ENCODE measurements at places on chromosomes 16 and 17. TPM values are rescaled to one million over a fixed set of nuclear protein-coding genes. Genes with fewer than 3 reads are reported as not detected.

Gene CD300A
- not detected for total RNA-seq

Gene AATK
- total RNA-seq: not detected

Gene HS3ST3A1
- total RNA-seq: 7.5 TPM

Gene TNFSF13
- total RNA-seq: 0.56 TPM

Gene CFAP97D1
- not detected for total RNA-seq

Gene PLEKHH3
- 2.5 TPM for total RNA-seq

Gene GAS7
- total RNA-seq: 5.0 TPM

Gene CSH1
- not detected for total RNA-seq

Gene RAI1
- 1.9 TPM for total RNA-seq

Gene CD300E
- total RNA-seq: not detected

Gene DCXR
- total RNA-seq: 36.6 TPM

Gene FSCN2
- total RNA-seq: 0.28 TPM

Gene WNT9B
- not detected for total RNA-seq

Gene GPR179
- total RNA-seq: not detected

Gene DNAI2
- total RNA-seq: not detected

Gene VTN
- total RNA-seq: 0.18 TPM

Gene ACD
- 15.6 TPM for total RNA-seq

Gene CD300H
- total RNA-seq: not detected

Gene SNAI3
- not detected for total RNA-seq

Gene CBFA2T3
- total RNA-seq: not detected

Gene CTRL
- total RNA-seq: 0.18 TPM

Gene CRYM
- not detected for total RNA-seq

Gene NAGS
- total RNA-seq: 0.28 TPM

Gene RAB26
- 1.1 TPM for total RNA-seq

Gene GRIN2A
- under 0.01 TPM for total RNA-seq

Gene ZFP1
- 16.0 TPM for total RNA-seq

Gene ANKRD13B
- total RNA-seq: 1.1 TPM

Gene KRT31
- total RNA-seq: not detected

Gene SRCIN1
- total RNA-seq: not detected

Gene FOXF1
- total RNA-seq: 2.7 TPM

Gene OR1F1
- total RNA-seq: not detected

Gene JPT1
- 118 TPM for total RNA-seq

Gene TOB1
- total RNA-seq: 4.3 TPM

Gene ZCCHC14
- 2.5 TPM for total RNA-seq

Gene KRT15
- total RNA-seq: 3.6 TPM

Gene ZG16
- not detected for total RNA-seq

Gene SLC5A10
- total RNA-seq: not detected

Gene NRN1L
- total RNA-seq: not detected

Gene B3GNT9
- total RNA-seq: 5.0 TPM

Gene PLD6
- total RNA-seq: 1.1 TPM

Gene CCDC78
- total RNA-seq: 0.56 TPM

Gene NLRC3
- not detected for total RNA-seq

Gene TMIGD1
- total RNA-seq: not detected

Gene WNK4
- 1.3 TPM for total RNA-seq

Gene PRAC1
- not detected for total RNA-seq

Gene CCL5
- total RNA-seq: not detected

Gene KRT222
- not detected for total RNA-seq

Gene KRTAP9-4
- not detected for total RNA-seq

Gene HIRIP3
- total RNA-seq: 5.0 TPM

Gene KIFC3
- 48.6 TPM for total RNA-seq

Gene ATP6V0A1
- 18.8 TPM for total RNA-seq

Gene TBC1D28
- not detected for total RNA-seq

Gene KRTAP9-8
- not detected for total RNA-seq

Gene CDT1
- total RNA-seq: 4.7 TPM

Gene HOXB4
- total RNA-seq: 1.9 TPM

Gene HBA1
- not detected for total RNA-seq

Measured in IMR-90 (cell line).